ENCODE measurements at places on chromosomes 3 and 15.

- DNase-seq = no peak
These were observed 5.3 kb downstream of the WDR6 start for GRCh38 chr3:49012441-49013017.

DNA sequence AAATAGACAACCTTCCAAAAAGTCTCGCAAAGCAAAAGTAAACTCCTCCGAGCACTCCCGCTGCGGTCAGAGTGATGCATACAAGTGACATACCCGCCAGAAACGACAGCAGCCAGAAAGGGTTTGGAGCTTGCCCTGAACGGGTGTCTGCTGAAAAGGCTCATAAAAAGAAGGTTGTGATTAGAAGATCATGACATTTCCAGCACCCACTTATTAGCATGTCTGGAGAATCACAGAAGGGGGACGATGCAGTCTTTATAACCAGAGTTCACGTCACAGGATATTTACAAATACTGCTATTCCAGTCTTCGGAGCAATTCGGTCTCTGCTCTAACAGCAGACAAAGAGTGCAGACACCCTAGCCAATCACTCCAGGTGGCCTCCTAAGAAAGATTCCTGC, 59.1 kb upstream of the FRMD4B start:
- DNase-seq = no peak

GRCh38 chr15:27853624-27854455, 245.3 kb downstream of the OCA2 start:
- DNase-seq = no peak

DNA sequence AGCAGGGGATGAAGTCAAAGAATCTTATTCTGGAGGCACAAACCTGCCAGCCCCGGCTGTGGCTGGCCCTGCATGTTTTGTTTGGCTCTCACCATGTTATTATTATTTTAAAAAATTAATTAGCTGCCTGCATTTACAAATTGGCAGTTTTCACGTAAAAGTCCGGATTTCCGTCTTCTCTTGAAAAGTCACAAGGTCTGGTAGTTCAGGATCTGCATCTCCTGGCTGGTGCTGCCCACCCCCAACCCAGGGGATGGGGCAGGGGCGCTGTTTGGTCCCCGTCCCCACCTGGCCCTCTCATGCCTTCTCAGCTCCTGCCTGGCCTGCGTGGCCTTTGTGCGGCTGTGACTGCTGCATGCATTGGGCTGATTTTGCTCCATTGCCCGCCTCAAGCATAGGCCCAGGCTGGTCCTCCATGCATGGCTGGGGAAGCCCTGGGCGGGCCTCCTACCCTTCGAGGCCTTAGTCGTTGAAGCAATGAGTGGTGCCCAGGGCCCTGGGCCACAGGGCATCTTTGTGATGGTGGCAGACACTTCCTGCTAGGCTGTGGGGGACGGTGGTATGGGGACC, 2.0 kb downstream of the FBLN2 start:
- DNase-seq = no peak

DNA sequence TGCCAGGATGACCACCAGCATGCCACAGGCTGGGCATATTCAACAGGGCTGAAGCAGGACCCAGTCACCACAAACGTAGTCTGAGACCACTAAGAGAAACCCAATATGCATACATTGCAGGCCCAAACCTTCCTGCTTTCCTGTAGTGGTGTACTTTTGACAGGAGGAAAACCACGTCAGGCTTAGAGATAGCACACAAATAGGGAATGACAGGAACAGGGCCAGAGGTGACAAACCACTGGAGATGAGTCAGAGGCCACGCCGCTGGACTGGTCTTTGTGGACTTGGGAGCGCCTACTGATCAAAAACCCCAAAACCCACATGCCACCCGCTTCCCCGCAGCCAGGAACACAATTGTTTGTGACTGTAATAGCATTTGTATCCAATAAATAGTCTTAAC, 3.6 kb upstream of the EFCAB12 start:
- no peak for DNase-seq

Measured in right atrium auricular region (tissue), 2 donors.